ENCODE measurements at places on chromosomes 1 and 21.

- no peak for DNase-seq
Measured at GRCh38 chr1:200131551-200132125, 104.1 kb downstream of the NR5A2 start.

- no peak for DNase-seq
Measured at GRCh38 chr1:63453232-63453631, 69.8 kb downstream of the ITGB3BP start.

GRCh38 chr1:244952940-244953339, 88.6 kb upstream of the HNRNPU start:
- DNase-seq: no peak

GRCh38 chr1:8595941-8596340, 221.5 kb downstream of the RERE start:
- no peak for DNase-seq
